ENCODE measurements at places on chromosomes 3 and 15. TPM values are rescaled to one million over a fixed set of nuclear protein-coding genes. Genes with fewer than 3 reads are reported as not detected.

The MOBP gene
- not detected for total RNA-seq

The ANKRD63 gene
- total RNA-seq, result under 0.01 TPM

The LDHAL6B gene
- total RNA-seq, result not detected

- DNase-seq, result no peak
Measured at GRCh38 chr3:108389372-108389771, 93.0 kb downstream of the HHLA2 start.

- peak; percentile 73 for DNase-seq
Measured at GRCh38 chr15:65421360-65422215, 1.2 kb downstream of the IGDCC4 start.

Data from IMR-90 (cell line).